ENCODE measurements at places on chromosomes 1 and 21. TPM values are rescaled to one million over a fixed set of nuclear protein-coding genes. Genes with fewer than 3 reads are reported as not detected.

Gene SIM2
- 1.9 TPM for polyA plus RNA-seq

Gene TRIM46
- polyA plus RNA-seq = 4.3 TPM

Gene ETNK2
- 14.8 TPM for polyA plus RNA-seq

Gene AIM2
- polyA plus RNA-seq = 0.56 TPM
